ENCODE measurements at places on chromosomes 13 and 19.
A peak's percentile ranks its signal among the peaks of the same experiment; 100 is the strongest.

DNA sequence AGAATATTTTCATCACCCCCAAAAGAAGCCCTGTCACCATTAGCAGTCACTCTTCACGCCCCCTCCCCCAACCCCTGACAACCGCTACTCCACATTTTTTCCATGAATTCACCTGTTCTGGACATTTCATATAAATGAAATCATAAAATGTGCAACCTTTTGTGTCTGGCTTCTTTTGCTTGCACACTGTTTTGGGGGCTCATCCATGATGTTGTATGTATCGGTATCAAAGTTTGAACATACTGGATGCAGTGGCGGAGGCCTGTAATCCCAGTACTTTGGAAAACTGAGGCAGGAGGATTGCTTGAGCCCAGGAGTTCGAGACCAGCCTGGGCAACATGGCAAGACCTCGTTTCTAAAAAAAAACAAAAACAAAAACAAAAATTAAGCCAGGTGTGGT is 7.2 kb downstream of the GADD45B start:
- DNase-seq = no peak

DNA sequence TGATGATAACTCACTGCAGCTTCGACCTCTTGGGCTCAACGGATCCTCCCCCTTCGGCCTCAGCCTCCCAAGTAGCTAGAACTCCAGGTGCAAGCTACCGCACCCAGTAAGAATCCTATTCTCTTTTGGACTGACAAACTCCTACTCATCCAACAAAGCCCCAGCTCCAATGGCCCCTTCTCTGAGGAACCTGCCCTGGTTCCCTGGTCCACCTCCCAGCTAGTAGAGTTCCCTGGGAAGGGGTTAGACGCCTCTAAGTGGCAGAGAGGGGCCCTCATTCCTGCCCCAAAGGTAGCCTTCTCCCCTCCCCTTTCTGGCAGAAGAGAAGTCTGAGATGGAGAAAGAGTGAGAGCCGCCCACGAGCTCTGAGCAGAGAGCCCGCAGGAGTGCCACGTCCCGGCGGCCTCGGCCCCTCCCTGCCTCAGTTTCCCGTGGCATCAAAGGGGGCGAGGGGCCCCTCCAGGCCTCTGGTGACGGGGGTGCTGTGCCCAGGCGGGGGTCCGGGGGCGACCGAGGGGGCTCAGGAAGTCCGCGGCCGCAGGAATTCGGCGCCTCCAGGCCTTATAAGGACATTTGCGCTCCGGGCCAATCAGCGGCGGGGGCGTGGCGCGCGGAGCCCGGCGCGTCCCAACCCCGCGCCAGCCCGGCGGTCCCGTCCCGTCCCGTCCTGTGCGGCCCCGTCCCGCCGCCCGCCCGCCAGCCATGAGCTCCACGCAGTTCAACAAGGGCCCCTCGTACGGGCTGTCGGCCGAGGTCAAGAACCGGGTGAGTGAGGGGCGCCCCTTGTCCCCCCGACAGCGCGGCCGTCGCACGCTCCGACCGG is at the start of gene CNN2:
Gene CNN2, plus strand, starts transcription at position 649 of the 823 bp plus-strand sequence. Its CDS starts 54 bp downstream, at position 703.
- peak; percentile 56 for DNase-seq

DNA sequence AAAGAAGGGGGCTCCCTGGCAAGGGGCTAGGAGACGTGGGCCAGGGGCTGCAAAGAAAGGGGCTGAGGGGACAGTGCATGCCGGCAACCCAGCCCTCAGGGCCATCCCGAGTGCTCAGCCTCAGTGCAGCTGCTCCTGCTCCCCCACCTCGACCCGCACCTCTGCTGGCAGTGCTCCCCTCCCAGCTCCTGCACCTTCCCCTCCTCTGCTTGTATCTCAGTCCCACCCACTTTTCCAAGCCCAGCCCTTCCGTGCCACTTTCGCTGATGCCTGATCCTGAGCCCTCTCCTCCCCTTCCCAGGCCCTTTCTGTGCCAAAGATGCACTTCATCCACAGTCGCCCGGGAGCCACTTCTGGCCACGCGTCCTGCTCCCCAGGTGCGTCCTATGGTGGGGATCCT is 69.9 kb upstream of the KCTD15 start:
- no peak for DNase-seq

GRCh38 chr19:13195678-13196077 is 45.5 kb downstream of the IER2 start:
- DNase-seq = no peak

GRCh38 chr13:33284916-33285315 is 639 bp downstream of the STARD13 start:
- DNase-seq = no peak

GRCh38 chr13:98509271-98510155 is 67.4 kb downstream of the STK24 start:
- DNase-seq = peak; percentile 99

GRCh38 chr13:52997951-52998876 is 30.4 kb upstream of the OLFM4 start:
- no peak for DNase-seq

GRCh38 chr19:42114412-42114811 is 17.8 kb downstream of the POU2F2 start:
- no peak for DNase-seq

GRCh38 chr13:51364404-51365008 is 25.0 kb downstream of the SERPINE3 start:
- no peak for DNase-seq

GRCh38 chr13:51451467-51452360 is 1.1 kb downstream of the INTS6 start:
- DNase-seq = peak; percentile 83

DNA sequence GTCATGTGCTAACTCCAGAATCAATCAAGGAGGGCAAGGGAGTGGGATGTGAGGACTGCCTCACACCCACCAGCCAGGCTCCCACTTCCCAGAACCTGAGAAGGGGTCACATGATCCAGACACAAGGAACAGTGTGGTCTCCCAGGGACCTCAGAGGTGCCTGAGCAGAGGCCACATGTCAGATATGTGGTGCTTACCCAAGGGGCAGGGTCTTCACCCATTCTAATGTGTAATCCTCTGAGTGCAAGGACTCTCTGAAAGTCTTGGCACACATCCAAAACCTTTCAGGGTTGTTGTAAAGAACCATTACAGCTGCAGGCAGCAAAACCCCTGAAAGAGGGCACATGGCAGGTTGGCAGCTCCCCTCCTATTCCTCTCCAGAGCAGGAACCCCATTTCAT is 656.6 kb downstream of the UQCRFS1 start:
- no peak for DNase-seq

GRCh38 chr19:46134527-46134926 is 10.0 kb upstream of the IGFL3 start:
- DNase-seq = no peak

DNA sequence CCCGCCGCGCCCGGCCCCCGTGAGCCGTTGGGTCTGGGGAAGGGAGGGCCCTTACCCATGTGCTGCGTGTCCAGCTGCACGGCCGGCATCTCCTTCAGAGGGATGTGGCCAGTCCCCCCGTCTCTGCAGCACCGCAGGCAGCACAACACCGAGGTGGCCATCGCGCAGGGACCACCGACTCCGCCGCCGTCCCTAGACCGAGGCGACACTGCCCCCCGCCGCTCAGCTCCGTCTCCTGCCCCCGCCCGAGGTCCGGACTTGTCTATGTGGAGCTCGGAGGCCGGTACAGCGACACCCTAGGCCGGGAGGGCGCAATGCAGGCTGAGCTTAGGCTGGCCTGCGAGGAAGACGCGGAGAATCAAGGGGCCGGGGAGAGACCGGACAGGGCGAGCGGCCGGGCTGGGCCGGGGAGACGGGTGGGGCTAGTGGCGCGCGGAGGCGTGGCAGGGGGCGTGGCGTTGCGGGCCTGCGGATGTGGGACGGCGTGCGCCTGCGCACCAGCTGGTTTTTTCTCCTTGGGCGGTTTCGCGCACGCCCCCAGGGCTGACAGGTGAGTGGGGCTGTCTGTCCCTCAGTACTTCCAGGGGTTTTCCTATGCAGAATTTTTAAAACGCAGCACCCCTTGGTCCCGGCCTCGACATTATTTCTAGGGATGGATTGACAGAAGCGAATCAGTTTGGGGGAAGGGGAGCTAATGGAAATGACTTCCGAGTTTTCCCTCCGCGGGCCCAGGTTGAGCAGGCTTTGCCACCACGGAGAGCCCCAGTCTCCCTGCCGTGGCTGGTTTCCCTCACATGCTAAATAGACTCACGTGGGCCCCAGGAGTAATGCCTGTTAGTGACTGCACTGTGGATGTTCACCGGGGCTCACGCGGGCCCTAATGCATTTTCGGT is at the start of gene SPRYD7:
Gene SPRYD7, minus strand, starts transcription at position 266 of the 893 bp plus-strand sequence. Its CDS starts 105 bp downstream, at position 161.
- DNase-seq = peak; percentile 96

- DNase-seq = no peak
Measured at GRCh38 chr13:62626771-62627170, 1211.1 kb upstream of the PCDH20 start.

- DNase-seq = no peak
Measured at GRCh38 chr19:33514885-33515551, 6.6 kb downstream of the PEPD start.

- peak; percentile 77 for DNase-seq
Measured at GRCh38 chr13:44386913-44387556, 13.4 kb downstream of the SERP2 start.

DNA sequence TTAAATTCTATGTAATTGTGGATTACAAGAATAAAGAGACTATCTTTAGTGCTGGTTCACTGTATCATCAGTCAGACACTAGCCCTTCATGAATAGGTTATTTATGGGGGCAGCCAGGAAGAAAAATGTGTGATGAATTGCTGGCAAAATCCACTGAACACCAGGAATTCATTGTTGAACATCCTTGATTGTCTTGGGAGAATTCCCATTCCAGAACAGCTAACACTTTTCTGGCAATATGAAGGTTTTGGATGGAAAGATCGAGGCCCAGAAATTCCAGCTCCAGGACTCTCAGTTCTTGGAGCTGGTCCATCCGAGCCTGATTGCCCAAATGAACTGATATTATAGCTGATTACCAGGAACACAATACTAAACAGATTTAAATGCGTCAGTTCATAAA is 11.5 kb upstream of the SPART start:
- no peak for DNase-seq

- no peak for DNase-seq
Measured at GRCh38 chr13:20370815-20371421, 138.8 kb upstream of the GJB6 start.

DNA sequence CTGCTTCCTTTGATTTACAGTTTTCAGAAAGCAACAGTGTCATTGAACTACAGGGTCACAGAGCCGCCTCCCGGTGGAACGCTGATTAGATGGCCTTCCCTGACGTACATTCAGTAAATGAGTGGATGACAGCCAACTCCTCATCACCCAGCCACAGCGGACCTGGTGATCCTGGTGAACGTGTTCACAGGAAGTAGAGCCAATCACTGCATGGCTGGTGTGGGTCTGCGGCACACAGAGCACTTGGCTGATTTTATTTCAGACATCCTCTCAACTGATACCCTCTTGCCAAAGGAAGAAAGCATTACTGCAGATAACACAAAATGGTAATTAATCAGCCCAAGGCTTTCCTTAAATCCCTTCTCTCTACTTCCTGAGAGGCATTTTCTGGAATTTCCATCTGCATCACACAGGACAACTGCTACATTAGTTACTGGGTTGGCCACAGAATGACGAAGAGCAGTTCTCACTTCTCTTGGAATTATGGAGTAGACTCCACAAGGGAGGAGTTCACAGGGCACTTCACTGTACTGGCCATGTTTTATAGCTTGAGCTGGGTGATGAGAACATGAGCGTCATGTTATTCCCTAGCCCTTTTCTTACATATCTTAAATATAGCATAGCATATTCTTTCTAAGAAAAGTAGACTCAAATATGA is 84.0 kb upstream of the SLC7A1 start:
- DNase-seq = no peak

DNA sequence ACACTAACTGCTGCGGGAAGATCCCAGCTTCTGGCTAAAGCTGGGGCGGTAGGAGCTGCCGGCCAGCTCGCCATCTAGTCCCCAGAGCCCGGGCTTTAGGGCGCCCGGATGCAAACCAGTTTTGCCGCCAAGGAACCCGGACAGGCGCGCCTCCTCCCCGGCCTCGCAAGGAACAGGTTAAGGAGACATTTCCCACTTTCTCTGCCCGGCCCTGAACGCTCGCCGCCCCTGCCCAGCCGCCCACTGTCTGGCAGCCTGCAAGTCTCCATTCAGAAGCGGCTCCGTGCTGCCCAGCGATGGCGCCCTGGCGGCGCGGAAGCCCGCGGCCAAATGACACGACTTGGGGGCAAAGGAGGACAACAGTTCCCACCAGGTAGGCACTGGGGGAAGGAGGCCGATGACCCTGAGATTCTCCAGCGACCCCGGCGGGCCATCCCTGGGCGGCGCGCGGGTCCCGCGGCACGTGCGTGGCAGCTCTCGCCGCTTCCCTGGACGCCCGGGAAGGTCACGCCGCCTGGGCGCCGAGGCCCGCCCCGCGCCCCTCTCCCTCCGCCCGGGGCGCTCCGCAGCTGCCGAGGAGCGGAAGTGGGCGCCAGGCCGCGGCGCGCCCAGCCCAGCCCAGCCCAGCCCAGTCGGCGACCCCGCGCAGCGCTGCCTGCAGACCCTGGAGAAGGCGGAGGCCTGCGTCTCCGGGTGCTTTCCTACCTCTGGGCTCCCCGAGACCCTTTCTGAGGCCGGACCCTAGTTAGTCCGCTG is 42.2 kb upstream of the HNRNPA1L2 start:
- DNase-seq = no peak

GRCh38 chr19:17553256-17553655 is 2.2 kb upstream of the COLGALT1 start:
- no peak for DNase-seq

GRCh38 chr13:109973279-109973678 is 186.9 kb upstream of the IRS2 start:
- no peak for DNase-seq

DNA sequence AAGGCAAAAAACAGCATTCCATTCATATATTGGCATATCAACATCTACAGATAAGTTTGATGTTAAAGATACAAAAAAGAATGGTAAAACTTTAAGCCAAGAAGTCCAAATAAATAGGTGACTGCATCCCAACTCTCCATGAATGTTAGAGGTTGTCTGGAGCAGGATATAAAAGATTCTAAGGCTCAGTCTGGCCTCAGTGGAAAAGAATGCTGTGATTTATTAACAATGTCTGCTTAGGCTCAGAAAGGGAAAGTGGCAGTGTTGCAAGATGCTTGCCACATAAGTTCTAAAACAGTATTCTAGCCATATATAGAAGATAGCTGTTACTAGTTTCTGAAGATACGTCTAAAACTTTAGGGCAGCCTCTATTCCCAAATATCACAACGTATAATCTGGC is 179.8 kb upstream of the NBEA start:
- DNase-seq = no peak

DNA sequence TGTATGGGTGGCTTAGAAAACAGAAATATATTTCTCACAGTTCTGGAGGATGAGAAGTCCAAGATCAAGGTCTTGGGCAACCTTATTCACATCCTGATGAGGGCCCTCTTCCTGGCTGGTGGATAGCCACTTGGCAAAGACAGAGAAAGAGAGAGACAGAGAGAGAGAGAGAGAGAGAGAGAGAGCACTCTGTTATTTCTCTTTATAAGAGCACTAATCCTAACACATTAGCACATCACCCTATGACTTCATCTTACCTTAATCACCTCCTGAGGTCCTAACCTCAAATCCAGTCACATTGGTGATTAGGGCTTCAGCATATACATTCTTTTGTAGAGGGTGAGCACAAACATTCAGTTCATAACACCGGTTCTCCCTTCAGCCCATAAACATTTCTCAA is 430.3 kb downstream of the EFNB2 start:
- DNase-seq = no peak

GRCh38 chr19:15862444-15862843 is 35.4 kb downstream of the CYP4F2 start:
- no peak for DNase-seq

Measured in hematopoietic multipotent progenitor cell treated with erythropoietin and hydrocortisone succinate and interleukin-3 and kit ligand, for 15 days (in vitro differentiated cells).